ENCODE measurements at places on chromosomes 3 and 15.

DNA sequence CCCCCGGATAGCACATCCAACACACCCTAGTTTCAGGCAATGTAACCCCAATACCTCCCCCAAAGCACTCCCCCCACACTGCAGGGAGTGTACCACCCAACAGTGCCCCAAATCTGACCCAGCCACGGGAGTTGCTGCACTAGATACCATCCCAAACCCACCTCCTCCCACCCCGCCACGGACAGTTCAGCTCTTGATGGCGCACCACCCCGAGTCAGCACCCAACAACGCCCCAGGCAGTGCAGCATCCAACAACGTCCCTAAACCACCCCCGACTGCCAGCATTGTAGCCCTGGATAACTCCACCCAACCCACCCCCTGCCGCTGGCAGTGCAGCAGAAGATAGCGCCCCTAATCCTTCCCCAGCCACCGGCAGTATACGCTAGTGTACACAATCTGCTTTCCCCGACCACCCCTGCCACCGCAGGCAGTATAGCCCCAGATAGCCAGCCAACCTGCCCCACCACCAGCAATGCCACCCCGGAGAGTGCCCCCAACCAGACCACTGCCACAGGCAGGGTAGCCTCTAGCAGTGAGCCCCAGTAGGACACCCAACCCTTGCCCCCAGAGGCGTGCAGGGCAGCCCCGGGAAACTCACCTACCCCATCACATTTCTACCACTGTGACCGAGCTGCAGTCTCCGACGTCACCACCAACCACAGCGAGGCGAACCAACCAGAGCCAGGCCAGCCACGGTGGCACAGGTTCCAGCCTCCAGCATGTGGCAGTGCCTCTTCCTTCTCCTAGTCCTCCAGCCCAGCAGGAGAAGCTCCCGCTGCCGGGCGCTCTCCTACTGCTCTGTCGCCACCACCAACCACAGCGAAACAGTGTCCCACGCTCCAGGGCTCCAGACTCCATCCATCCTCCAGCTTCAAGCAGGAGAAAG, 178.1 kb downstream of the POTEB3 start:
- DNase-seq, result no peak

DNA sequence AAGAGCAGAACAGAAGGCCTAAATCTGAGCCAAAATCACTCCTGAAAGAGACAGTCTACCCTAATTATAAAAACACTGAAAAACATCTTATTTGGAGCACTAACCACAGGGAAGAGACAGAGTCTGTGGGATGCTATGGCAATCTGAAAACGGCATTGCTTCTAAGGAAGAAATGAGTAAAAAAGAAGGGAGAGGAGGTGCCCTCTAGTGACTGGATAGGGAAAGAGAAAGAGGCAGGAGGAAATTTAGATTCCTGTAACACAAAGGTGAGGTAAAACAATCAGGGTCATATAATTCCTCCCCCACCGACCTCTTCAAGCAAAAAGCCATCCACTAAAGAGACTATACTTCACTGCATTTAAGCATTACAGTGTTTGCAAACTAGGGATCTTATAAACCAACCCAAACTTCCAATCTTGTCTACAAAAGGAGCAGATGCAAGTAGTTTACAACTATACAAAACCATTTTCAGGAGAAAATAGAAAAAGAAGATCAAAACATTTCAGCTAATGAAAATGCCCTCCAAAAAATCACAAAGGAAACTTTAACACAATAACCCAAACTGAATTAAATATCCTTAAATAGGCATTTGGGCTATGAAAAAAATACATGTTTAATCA, 32.6 kb downstream of the HACD2 start:
- no peak for DNase-seq

DNA sequence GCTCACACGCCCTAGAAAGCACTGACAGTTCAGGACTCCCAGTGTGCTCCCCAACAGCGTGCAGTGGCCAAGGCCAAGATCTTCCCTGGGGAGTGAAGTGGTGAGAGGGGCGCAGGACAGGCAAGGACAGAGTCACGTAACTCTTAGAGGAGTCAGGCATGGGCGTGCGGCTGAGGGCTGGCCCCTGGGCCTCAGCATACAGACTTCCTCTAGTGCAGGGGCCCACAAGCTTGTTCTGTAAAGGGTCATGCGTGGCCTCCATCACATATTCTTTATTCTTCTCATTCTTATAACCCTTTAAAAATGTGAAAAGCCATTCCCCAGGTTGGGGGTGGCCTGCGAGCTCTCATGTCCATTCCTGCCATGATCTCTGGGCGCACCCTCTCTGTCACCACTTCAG, 25.2 kb downstream of the TMEM43 start:
- DNase-seq, result no peak

DNA sequence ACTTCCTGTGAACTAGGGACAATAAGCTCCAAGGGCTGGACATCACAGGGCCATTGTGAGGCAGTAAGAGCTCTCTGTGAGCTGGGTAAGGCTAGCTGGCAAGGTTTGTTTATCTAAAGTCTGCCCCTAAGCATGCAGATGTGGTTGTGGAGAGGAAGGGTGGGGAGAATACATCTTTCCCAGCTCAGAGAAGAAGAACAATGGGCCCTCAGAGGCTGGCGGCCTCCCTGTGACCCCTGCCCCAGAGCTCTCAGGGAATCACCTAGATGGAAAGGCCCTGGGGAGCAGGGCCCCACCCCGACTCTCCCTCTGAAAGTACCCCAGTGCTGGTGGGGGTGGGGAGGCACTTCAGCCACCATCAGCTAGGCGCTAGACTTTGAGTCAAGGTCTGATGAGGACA, 4.3 kb upstream of the AP3B2 start:
- no peak for DNase-seq

DNA sequence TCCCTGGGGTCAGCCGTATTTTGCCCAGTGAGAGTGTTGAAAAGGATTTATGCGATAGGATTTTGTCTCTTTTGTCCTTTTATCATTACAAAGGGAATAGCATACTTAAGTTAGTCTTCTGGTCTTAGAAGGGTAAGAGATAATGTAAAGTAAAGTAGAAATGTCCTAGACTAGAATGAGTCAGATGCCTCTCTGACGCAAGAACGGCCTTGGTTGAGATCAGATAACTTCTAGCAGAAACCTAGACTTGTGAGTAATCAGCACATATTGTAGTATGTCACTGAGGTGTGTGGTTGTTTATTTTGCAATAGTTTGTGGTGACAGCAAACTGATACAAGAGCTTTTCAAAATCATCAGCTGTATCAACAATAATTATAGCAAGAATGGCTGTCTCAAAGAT, 866.1 kb downstream of the NSUN3 start:
- no peak for DNase-seq

Measured in GM12864 (cell line).